ENCODE measurements at places on chromosomes 2 and 18.

GRCh38 chr2:85642725-85643124 is 25.3 kb downstream of the SFTPB start:
- DNase-seq: no peak

DNA sequence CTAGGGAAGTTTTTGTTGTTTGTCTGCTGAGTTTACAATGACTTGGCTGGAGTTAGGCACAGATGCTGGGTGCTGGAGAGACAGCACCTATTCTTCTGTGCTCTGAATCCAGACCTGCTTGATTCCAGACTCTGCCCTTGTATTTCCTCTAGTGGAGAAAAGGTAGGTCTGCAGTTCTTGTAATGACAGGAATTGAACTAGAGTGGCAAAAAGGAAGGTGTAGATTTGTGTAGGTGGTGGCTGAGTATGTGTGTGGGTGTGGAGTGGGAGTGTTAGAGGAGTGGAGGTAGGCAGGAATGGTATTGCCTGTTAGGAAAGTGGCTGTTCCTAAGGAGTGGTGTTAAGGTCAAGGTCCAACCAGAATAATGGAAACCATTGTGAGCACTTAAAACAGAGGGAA is 71.9 kb upstream of the LYPD6 start:
- DNase-seq: no peak

DNA sequence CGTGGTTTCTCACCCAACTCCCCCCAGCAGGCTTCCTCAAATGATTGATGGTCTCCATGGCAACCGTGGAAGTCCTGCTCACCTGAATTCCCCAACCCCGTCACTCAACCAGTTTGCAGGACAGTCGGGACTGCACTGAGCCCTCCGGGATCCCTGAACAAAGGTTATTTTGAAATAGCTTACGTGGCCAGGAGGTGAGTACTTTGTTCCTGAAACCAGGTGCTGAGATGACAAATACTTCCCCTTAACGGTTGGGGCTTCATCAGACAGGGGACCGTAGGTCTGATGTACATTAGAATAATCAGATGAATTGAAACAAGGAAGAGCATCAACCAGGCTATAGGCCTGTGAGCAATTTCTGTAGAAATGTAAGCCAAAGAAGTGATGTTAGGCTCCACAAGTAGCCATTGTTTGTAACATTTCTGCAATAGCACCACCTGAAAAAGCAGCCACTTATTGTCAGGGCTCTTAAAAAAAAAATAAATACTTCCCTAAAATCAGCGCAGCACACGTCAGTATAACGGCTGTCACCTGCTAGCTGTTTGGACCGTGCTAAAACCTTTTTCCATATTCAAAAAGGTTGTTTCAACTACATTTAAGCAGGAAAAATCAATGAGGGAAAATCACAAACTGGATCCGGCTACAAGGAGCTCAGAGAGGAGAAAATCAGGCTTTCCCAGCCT is 206.4 kb upstream of the ID2 start:
- no peak for DNase-seq

DNA sequence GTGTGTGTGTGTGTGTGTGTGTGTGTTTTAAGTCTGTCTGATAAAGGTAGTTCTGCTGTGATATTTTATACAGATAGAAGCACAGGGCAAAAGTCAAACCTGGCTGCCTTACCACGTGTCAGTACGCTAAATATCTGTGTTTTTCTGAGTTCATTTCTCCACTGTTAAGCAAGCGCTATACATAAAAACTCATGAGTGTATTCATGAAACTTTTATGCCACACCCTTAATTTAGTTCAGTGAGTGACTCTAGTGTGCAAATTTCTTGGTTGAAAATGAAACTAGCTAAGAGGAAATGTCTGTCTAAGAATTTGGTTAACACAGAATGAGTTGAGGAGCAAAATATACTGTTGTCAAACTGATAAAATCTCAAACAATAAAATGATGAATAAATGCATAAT is 11.2 kb downstream of the CASP10 start:
- no peak for DNase-seq

- DNase-seq: no peak
Observed at GRCh38 chr2:241898463-241899270, 29.1 kb downstream of the RTP5 start.
